Hematopoietic multipotent progenitor cell treated with erythropoietin and hydrocortisone succinate and interleukin-3 and kit ligand, for 4 days (in vitro differentiated cells): ENCODE measurements at places on chromosomes 3 and 15.

GRCh38 chr3:40504636-40505430, 1.0 kb upstream of the ZNF620 start:
- DNase-seq, result no peak

- no peak for DNase-seq
These were observed 80.1 kb upstream of the TRIM42 start for GRCh38 chr3:140597792-140598191.

GRCh38 chr3:171417137-171417536, 43.1 kb downstream of the TNIK start:
- DNase-seq, result no peak

DNA sequence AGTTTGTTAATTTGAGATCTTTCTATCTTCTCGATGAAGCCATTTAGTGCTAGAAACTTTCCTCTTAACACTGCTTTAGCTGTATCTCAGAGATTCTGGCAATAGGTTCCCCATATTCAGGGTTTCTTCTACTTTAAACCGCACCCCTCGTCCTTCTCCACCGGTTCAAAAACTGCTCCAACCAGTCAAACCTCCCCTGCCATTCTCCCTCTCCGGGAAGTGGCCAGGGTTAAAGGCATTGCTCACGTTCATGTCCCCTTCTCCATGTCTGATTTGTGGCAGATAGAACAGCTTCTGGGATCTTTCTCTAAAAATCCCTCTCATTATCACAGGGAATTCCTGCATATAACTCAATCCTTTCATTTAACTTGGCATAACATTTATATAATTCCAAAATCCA, 14.4 kb downstream of the ALDH1L1 start:
- DNase-seq, result no peak

- no peak for DNase-seq
These were observed 135.2 kb upstream of the GADL1 start for GRCh38 chr3:31029706-31030105.

- DNase-seq, result no peak
These were observed 330.0 kb downstream of the PYDC2 start for GRCh38 chr3:191790934-191791333.

- peak; percentile 94 for DNase-seq
These were observed at the start of gene JMJD7 for GRCh38 chr15:41827880-41828806. JMJD7 (plus strand) TSS chr15:41828092; CDS start chr15:41828125, 33 bp downstream.

GRCh38 chr15:72169921-72170611, 27.5 kb downstream of the GRAMD2A start:
- DNase-seq, result no peak

GRCh38 chr15:85913461-85913860, 118.7 kb upstream of the KLHL25 start:
- DNase-seq, result no peak

DNA sequence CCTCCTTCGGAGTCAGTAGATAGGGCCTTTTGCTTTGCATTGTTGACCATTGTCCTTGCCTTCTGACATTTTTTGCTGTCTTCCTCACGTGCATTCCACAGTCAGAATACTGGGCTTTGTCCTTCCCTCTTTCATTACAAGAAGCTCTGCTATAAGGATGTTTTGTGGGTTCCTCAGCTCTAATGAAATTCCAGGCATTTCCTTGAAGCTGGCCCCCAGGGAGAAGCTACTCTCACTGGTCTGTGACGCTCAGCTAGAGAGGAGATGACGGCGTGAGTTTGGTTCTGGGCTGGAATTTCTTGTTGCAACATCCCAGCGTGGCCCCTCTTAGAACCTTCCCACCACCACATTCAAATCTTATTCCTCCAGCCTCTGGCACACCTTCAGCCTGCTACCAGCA, 210.2 kb downstream of the TJP1 start:
- DNase-seq, result no peak

DNA sequence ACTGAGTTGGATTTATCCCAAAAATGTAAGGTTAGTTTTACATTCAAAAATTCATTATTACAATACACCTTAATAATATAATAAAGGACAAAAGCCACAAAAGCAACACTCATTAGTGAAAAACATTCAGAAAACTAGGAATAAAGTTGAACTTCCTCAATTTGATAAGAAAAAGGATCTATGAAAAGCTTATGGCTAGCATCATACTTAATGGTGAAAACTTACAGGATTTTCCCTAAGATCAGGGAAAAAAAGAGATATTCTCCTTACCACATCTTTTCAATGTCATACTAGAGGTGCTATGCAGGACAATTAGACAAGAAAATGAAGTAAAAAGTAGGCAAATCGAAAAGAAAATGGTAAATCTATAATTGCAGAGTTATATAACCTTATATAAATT, 279.9 kb downstream of the CGGBP1 start:
- no peak for DNase-seq

- DNase-seq, result no peak
These were observed 28.8 kb downstream of the DCP1A start for GRCh38 chr3:53318522-53318921.

GRCh38 chr3:178850450-178851190, 221.0 kb downstream of the ZMAT3 start:
- DNase-seq, result no peak

DNA sequence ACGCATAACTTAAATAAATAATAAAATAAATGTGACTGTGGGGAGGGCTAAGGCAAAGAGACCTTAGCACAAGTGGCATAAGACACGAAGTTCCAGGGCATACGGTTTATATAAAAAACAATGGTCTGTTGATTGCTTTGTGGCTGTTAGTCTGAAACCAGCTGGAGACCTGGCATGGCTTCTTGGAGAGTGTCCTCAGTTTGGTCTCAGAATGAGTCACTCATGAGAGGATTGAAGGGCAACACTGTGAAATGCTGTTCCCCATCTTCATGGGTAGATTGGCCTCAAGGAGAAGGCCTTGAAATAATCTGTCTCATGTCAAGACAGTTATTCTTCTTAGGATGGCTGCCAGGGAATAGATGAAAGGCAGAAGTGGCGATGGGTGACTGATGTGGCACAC, 62.2 kb downstream of the SOX2 start:
- DNase-seq, result no peak

DNA sequence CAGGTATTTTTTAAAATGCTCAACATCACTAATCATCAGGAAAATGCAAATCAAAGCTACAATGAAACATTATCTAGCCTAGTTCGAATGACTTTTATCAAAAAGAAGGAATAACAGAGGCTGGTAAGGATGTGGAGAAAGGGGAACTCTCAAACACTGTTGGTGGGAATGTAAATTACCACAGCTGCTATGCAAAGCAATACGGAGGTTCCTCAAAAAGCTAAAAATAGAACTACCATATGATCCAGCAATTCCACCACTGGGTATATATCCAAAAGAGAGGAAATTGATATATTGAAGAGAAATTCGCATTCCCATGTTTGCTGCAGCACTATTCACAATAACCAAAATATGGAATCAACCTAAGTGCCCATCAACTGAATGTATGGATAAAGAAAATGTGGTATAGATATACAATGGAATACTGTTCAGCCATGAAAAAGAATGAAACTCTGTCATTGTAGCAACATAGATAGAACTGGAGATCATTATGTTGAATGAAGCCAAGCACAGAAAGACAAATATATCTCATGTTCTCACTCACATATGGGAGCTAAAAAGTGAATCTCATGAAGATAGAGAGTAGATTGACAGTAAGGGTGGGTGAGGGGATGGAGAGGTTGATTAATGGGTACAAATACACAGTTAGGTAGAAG, 19.7 kb upstream of the CLN6 start:
- DNase-seq, result no peak

GRCh38 chr3:34995796-34996430, 643.4 kb upstream of the ARPP21 start:
- DNase-seq, result no peak

- DNase-seq, result peak; percentile 97
These were observed 116.1 kb downstream of the ANP32A start for GRCh38 chr15:68704496-68705021.

- no peak for DNase-seq
These were observed 289.7 kb upstream of the MCTP2 start for GRCh38 chr15:93941697-93942096.

DNA sequence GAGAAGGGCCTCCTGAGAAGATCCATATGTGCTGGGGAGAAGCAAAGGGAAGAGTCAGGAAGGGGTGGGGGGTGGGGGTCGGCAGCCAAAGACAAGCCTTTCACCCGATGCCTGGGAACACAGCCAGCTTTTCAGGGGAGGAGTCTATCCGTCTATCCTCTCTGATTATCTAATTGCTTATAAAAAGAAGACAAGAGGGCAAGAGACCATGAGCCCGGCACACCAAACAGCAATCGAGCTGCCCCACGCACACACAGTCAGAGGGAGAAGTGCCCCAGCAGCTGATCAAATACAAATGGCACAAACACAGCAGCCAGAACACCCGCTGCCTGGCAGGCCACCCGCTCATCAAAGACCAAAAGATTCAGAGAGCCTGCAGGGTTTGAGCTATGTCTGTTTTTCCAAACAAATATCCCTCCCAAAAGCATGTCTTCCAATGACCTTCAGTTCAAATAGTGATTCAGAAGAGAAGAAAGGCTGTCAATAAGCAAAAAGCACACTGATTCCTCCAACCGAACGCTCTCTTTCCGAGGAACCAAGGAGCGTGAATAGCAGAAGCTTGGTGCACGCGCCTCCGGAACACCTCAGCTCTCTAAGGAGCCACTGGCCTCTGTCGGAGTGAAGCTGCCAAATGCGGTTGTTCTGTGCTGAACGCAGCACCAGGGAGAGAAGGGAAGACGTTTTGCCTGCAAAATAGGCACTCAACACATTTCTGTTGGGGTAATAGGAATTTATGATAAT, 419.2 kb downstream of the OCA2 start:
- DNase-seq, result no peak

- no peak for DNase-seq
These were observed 27.0 kb upstream of the FSTL1 start for GRCh38 chr3:120477781-120478180.

GRCh38 chr3:101084404-101084803, 91.2 kb upstream of the ABI3BP start:
- DNase-seq, result no peak

- DNase-seq, result peak; percentile 82
These were observed at the start of gene SLC35G2 for GRCh38 chr3:136818769-136819391. SLC35G2 (plus strand) TSS chr3:136819126; CDS start chr3:136854461, 35,335 bp downstream.
